Ecto neural progenitor cell (in vitro differentiated cells): ENCODE measurements at places on chromosomes 5 and 9.

GRCh38 chr5:7873216-7873615 is 4.3 kb downstream of the MTRR start:
- no peak for DNase-seq

DNA sequence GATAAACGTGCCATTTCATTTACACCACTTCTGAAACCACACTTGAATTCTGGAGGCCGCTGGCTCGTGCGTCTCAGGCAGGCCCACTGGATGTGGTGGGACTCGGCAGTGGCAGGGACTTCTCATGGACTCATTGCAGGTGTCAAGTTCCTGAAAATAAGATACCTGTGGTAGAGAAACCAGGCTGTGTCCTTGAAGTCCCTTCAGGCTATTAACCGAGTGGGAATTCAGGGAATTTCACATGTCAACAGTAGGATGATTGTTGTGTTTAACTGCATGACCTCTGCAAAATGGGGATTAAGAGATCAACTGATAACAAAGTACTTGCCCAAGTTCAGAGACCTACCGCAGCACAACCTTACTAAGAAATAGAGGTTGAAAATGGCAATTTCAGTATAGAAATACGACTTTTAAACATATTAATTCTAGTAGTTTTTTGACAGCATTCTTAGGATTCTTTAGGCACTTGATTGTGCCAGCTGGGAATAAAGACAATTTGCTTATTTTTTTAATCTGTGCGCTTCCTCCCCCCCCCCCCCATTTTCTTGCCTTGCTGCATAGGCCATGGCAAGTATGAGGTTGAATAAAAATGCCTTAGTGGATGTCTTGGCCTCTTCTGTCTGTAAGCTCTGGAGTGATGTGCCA is 26.8 kb downstream of the TRIP13 start:
- no peak for DNase-seq

DNA sequence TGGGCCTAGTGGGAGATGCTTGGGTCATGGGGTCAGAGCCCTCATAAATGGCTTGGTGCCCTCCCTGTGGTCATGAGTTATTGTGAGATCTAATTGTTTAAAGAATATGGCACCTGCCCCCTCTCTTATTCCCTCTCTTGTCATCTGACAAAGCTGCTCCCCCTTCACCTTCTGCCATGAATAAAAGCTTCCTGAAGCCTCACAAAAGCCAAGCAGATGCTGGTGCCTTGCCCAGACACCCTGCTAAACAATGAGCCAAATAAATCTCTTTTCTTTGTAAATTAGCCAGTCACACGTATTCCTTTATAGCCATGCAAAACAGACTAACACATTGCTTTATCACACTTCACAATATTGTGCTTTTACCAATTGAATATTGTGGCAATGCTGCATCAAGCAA is 82.8 kb upstream of the PDE4D start:
- no peak for DNase-seq

GRCh38 chr5:60568646-60569045 is 131.3 kb downstream of the DEPDC1B start:
- no peak for DNase-seq

DNA sequence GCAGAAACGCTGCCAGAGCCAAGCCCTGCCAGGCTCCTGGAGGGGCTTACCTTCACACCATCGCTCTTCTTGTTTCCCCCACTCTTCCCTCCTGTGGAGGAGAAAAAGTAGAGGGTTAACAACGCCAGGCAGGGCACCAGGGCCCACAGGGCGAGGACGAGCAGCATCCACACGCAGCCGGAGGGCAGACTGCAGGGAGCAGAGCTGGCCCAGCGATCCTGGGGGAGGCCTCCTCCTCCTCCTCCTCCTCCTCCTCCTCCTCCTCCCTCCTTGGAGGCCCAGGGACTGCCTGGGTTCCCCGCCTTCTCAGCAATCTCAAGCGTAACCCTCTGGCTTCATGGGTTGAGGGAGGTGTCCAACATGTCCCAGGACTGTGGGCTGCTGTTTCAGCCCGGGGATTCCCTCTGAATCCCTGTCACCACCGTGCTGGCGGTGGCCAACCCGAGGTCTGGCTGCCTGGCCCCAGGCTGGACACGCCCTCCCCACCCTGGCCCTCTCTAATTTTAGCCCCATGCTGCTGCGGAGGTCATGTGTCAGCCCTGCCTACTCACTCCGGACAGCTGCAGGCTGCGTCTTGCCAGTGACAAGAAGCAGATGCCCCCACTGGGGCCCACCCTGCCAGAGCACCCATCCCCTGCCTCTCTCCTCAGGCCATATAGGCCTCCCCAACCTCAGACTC is 44.3 kb downstream of the CAMK2A start:
- peak; percentile 69 for DNase-seq

DNA sequence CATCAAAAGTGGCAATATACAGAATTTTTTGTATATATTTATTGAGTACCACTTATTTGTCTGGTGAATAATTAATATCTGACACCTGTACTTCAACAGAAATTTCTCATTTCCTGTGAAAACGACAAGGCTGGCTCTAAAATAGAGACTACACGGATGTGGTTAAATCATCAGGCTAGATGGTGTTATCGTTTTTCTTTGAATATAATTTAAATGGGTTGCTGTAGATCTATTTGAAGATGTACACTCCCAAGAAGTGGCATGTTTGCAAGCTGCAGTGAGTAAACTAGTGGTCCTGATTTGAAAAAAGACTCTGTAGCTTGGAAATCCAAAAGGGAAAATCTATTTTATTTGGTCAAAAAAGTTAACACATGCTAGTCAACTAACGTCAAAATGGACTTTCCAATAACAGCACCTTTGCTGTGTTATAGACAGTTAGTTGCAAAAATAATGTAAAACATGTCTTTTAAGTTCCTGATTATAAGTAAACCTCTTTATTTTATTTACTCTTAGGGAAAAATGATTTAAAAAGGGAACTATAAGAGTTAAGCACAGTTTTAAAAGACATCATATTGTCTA is 13.8 kb downstream of the ST8SIA4 start:
- DNase-seq, result no peak

DNA sequence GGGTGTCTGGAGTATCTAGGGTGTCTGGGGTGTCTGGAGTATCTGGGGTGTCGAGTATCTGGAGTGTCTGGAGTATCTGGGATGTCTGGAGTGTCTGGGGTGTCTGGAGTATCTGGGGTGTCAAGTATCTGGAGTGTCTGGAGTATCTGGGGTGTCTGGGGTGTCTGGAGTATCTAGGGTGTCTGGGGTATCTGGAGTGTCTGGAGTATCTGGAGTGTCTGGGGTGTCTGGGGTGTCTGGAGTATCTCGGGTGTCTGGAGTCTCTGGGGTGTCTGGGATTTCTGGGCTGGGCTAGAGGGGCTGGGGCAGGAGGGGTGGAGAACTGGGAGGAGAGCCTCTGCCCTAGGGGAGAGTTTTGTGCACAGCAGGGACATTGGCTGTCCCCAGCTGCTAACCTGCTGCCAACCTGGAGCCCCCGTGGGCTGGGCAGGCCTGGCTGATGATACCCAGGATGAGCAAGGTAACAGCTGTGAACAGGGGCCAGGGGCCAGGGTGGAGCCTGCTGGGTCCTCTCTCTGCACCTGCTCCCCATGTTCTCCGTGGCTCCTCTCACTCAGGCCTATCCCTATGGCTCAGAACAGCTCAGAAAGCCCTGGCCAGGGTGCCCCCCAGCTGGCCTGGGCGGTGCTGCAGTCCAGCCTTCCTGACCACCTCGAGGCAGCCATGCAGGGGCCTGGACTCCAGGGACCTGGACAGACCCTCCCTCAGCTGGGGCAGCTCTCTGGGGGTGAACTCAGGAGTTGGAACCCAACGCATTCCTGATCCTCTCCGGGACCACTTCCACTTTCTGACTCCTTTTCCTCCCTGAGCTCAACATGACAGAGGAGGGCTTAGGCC is 29.9 kb downstream of the LHX3 start:
- no peak for DNase-seq

DNA sequence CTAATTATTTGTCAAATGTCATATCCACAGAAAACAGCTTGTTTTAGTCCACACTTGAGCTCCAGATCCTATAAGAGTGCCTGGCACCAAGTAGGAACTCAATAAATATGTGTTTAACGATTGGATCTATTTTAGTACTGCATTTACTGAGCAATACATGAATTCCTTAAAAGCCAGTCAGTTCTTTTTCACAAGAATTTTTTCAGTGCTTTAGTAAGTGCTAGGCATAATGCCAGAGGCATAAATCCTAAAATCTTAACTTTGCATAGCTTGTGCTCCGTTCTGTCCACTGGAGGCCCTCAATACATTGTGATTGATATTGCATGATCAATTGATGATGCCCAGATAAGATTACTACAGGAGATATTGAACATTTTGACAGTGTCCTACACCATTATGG is 67.3 kb upstream of the PCSK5 start:
- DNase-seq, result no peak

DNA sequence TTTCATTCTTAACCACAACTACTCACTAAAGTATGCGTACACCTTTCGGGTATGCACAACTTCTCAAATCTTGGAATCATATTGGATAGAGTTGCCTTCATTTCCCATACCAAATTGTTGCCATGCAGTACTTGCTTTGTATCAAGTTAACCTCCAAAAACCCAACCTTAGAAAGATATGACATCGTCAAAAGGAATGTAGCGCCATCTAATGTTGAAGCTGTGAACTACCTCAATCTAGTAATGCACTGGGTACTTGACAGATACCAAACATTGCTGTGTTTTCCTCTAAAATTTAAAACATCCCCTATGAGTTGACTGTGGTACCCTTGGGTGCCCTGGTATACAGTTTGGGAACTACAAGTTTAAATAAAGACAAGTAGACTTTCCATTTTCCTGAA is 318.4 kb downstream of the ARL15 start:
- no peak for DNase-seq
